CD4-positive, alpha-beta T cell treated with Interleukin-4 for 4 hours (primary cell): ENCODE measurements at places on chromosomes 4 and X.

DNA sequence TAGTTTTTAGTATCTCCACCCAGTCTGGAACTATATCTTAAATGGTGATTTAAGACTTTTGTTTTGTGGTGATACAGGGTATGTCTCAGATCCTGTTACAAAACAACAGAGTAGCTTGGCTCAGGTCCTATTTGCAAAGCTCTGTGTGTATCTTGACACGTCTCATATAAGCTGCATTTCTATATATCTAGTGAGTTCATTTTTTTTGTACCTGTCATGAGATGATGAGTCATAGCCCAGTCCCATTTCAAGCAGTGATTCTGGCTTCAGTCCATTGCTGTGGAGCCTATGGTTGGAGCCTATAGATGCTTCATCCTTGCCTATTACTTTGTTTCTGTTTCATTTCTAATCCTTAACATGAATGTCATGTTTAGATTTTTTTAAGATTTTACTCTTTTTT, 23.0 kb downstream of the GRXCR1 start:
- DNase-seq: no peak

DNA sequence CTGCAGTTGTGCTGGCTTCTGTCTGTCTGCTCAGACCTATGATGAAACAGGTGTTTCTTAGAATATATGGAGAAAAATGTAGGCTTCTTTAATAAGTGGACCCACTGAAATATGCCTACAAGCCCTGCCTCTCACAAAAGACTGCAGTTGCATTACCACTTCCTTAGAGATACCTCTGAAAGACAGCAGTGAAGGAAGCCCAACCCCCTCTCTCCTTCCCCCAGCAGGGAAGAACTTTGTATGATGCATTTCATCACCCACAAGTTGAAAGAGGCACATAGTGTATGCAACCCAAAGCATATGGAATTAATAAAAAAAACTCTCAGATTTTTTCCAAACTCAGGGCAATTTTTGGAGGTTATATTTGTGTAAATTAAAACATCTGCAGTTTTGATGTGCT, 916.7 kb downstream of the TECRL start:
- no peak for DNase-seq

- DNase-seq: peak; percentile 29
These were observed 19.4 kb downstream of the SPRY1 start for GRCh38 chr4:123415977-123416376.

DNA sequence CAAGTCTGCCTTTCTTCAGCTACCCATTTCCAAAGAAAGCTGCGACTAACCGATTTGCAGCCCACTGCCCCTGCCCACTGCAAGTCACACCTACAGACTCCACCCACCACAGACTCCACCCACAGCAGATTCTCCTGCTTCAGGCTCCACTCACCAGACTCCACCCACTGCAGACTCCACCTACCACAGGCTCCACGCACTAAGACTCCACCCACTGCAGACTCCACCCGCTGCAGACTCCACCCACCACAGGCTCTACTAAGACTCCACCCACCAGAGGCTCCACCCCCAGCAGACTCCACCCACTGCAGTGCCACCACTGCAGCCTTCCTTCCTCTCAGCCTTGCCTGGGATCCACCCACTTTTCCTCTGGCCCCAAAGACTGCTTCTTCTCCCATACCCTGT, 41.3 kb downstream of the ABLIM2 start:
- no peak for DNase-seq

- peak; percentile 27 for DNase-seq
These were observed 36.8 kb upstream of the VMA21 start for GRCh38 chrX:151359931-151360871.

GRCh38 chr4:153771046-153771445, 11.2 kb upstream of the RNF175 start:
- no peak for DNase-seq

DNA sequence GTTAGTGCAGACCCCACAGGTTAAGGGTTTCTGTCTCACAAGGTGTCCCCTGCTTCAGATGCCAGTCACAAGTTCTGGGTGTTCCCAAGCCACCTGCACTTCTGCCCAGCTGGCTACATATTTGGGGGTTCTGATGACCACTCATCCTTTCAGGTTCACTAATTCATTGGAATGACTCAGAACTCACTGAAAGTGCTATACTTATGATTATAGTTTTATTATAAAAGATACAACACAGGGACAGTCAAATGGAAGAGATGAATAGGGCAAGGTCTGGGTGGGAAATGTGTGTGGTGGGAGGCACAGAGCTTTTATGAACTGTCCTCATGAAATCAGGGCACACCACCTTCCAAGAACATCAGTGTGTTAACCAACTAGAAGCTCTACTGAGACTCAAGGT, 97.7 kb upstream of the CASK start:
- DNase-seq: no peak
